CD4-positive, alpha-beta T cell treated with Interleukin-6 at 100 ng/mL for 8 hours (primary cell): ENCODE measurements at places on chromosomes 6 and 20.

- no peak for DNase-seq
Observed at GRCh38 chr20:59178983-59179595, 15.5 kb downstream of the ZNF831 start.

DNA sequence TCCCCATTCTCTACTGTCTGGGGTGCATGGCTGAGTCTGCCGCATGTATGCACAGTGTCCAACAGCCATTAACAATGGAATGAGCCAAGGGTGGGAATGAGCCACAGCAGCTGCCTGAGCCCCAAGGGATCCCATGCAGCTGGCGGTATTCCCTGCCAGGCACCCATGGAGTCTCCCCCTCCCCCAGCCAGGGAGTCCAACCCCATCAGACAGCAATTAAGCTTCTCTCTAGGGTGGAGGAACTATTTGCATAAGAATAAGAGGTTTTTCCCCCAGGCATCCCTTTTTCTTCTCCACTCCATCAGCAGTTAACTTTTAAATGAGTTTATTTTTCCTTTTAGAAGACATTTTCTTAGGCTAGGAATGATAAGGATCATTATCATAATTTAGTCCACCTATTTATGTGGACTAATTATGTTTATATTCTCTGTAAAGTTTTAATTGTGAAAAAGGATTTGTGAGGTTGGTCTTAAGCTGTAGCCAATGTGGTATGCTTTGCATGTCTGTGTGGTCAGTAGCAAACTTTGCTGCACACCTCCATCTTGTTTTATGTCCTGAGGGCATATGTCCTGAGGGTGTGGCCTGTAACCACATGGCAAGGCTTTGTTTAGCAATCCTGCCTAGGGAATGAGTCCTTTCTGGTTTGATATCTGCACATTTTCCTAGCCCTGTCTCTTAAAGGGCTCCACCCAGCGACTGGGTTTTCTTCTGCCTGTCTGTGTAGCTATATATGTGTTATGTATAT, 158.9 kb upstream of the OLIG3 start:
- no peak for DNase-seq

DNA sequence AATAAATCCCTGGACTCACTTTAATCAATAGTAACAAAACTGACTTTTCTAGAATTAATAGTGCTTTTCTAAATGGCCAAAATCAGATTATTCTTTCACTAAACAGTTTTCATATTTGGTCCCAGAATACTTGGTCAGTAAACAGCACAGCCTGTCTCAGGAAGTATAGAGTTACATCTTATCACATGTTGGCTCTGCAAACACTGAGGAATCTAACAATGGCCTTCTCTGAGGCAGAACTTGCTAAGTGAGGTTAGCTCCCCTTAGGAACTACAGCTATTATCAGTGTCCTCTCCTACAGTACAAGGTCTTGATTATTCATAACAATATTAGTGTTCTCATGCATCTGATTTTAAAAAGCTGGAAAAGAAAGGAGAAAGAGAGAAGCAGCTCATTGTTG, 1622.8 kb downstream of the HACE1 start:
- DNase-seq, result no peak

- DNase-seq, result no peak
Observed at GRCh38 chr6:146650799-146651481, 52.2 kb downstream of the ADGB start.

DNA sequence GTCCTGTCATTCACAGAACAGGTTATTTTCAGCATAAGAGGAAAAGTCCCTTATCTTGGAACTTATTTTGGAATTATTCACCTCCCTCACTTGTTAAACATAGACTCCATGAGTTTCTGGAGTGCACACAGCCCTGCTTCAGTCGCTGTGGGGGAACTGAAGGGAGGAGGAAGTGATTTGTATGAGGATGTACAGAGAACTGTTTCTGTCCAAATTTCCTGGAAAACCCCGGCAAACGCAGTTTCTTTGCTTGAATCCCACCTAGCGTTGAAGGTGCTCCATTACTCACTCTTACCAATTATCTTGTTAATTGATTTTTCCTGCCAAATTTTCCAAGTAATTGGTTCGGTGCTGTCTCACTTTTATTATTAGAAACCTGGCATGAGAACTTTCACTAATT, 78.0 kb upstream of the AGPAT4 start:
- no peak for DNase-seq

- DNase-seq, result no peak
Observed at GRCh38 chr6:111808493-111808892, 64.8 kb downstream of the FYN start.

- no peak for DNase-seq
Observed at GRCh38 chr6:163180874-163181541, 233.5 kb upstream of the QKI start.

GRCh38 chr6:107179004-107179403, 63.7 kb upstream of the BEND3 start:
- DNase-seq, result no peak

DNA sequence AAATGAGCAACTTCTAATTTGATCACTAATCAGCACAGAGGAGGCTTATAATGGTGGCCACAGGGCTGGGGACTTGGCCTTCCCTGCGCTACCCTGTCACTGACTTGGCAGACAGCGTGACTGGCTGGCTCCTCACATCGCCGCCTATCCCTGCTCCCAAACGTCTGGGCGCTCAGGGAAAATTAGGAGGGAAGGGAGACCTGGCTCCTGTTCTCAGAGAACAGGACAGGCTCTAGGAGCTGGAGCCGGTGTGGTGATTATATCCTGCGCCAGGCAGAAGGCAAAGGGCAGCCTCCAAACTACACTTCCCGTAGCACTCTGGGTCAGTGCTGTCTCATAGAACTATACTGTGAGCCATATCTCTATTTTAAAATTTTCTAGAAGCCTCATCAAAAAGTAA, 53.4 kb downstream of the VEGFA start:
- DNase-seq, result no peak

GRCh38 chr6:88725111-88725975, 238.1 kb downstream of the RNGTT start:
- DNase-seq, result no peak

DNA sequence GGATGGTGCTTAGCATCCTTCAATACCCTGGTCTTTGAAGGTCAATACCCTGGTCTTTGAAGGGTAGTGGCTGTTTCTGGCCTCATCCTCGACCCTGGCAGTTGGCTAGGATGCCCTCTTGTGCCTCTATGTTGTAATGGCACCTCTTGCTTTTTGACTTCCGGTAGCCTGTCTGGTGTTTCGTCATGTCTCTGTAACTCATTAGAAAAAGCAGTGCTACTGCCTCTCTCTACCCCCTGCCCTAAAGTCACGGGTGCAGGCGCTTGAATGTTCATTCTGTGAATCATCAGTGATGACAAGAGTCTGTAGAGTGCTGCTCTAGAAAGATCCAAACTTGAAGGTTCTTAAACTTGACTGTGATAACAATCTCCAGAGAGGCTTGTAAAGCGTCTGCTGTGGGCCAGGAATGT, 28.3 kb downstream of the RSPO4 start:
- peak; percentile 11 for DNase-seq

DNA sequence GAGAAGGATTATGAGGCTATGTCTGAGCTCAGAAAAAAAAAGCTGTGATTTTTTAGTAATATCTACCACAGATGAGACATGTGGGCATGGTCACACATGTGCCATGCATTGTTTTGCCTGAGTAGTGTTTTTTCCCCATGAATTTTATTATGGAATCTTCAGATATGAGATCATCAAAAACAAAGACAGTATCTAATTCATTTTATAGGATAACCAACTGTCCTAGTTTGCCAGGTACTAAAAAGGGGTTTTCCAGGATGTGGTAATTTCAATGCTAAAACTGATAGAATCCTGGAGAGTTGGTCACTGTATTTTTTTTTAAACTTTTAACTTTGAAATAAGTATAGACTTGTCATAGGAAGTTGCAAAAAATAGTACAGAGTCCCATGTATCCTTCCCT, 127.4 kb upstream of the MAP3K7 start:
- no peak for DNase-seq

- DNase-seq, result no peak
Observed at GRCh38 chr20:995170-995569, 6.9 kb downstream of the RSPO4 start.

GRCh38 chr6:111096246-111096645, 8.9 kb downstream of the SLC16A10 start:
- DNase-seq, result peak; percentile 65

- DNase-seq, result no peak
Observed at GRCh38 chr6:12024699-12025434, 12.8 kb downstream of the HIVEP1 start.

GRCh38 chr6:138795809-138796603, at the start of gene ECT2L:
ECT2L (plus strand) TSS chr6:138796087; CDS start chr6:138813275, 17,188 bp downstream.
- no peak for DNase-seq

GRCh38 chr6:36068586-36068985, 41.0 kb downstream of the MAPK14 start:
- DNase-seq, result no peak

DNA sequence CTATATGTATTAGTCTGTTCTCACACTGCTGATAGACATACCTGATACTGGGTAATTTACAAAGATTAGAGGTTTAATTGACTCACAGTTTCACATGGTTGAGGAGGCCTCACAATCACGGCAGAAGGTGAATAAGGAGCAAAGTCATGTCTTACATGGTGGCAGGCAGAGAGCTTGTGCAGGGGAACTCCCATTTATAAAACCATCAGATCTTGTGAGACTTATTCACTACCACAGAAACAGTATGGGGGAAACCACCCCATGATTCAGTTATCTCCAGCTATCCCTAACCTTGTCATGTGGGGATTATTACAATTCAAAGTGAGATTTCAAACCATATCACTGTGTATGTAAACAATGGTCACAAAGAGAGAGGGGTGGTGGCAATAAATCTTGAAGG, 6.6 kb downstream of the CST8 start:
- DNase-seq, result no peak

GRCh38 chr6:74734901-74735300, 471.0 kb downstream of the COL12A1 start:
- DNase-seq, result no peak

- no peak for DNase-seq
Observed at GRCh38 chr20:57043669-57044268, 222.7 kb downstream of the BMP7 start.

- DNase-seq, result no peak
Observed at GRCh38 chr20:21241406-21241805, 61.7 kb upstream of the XRN2 start.

- no peak for DNase-seq
Observed at GRCh38 chr20:3754276-3754630, 13.3 kb downstream of the ADISSP start.

DNA sequence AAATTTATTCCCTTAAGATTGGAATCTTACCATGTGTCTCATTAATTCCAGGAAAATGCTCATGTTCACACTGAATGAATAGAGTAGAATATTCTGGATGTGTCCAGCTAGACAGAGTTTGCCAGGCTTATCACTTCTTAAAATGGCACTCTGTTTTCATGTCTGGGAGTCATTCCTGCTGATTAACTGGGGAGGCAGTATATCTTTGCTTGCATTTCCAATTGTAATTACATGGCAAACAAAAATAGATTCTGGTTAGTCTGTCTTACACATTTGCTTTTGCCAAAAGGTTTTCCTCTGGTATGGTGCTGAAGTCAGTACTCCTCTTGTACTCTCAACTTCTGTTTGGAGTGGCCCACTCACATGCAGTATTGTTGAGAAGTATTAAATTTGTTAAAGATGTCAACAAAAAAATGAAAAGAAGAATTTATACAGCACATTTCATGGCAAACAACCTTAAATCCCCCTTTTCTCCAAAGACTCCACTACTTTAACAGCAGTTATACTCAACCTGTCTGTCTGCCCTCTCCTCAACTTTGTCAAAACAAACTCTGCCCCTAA, 70.2 kb downstream of the TENT5A start:
- DNase-seq, result no peak

- no peak for DNase-seq
Observed at GRCh38 chr6:80640176-80640575, 533.7 kb downstream of the BCKDHB start.

DNA sequence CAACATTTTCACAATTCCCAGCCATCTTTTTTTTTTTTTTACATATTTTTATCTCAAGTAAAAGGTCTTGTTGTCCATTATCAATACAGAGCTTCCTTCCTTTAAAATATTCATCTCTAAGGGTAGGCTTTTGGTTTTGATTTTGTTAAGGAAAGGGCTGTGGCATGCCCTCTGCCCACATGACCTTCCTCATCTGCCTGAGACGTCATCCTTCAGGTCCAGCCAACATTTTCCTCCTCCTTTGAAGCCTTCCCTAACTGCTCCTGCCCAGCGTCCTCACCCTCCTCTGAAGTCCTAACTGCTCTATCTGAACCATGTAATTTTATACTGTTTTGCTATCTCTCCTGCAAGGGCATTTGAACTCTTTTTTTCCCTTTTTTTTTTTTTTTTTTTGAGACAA, 73.9 kb upstream of the TGM3 start:
- DNase-seq, result no peak

GRCh38 chr6:85252085-85252484, 197.8 kb upstream of the NT5E start:
- DNase-seq, result no peak

DNA sequence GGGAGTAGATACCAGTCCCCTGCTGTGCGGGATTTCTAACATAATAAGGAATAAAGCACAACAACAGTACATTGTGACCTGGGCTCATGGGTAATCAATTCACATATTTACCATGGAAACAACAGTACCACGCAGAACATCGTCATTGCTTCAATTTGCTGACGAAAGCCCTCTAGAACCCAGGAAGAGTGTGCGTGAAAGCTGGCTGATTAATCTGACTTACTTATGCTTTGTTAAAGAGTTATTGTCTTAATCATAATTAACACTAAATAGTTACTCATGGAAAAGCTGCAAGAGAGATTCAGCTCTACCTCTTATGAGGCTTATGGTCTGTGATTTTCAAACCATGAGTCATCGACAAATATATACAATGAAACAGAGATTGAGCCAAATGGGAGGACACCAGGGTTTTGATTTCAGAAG, 644.3 kb upstream of the AGPAT4 start:
- no peak for DNase-seq

DNA sequence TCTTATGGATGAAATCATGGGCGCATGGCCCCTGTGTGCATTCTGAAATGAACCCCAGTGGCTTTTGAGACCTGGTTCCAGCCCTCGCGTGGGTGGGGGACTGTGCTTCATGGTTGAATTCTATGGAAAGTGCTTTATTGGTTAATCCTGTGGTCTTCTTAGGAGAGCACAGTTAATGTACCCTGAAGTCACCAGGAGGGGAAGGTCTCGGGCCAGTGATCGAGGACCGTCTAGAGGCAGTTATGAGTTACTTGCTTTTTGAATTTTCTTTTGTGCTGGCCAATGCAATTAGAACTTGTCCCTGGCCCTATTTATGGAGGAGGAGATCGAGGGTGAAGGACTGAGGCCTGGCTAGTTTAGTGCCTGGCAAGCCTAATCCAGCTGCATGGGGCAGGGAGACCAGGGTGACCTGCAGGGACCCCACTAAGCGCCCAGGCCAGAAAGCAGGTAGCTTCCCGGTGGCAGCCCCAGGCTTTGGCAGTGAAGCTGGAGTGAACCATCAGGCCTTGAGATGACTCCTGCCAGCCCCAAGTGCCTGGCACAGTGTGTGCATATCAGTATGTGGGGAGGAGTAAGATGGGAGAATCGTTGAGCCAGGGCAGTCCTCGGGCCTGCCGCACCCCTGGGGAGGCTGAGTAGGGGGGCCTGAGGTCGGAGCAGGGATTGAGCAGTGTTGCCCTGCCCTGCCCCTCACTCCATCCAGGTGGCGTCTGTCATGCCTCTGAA, 144.6 kb upstream of the RNF24 start:
- DNase-seq, result no peak

GRCh38 chr6:97697456-97697855, 414.4 kb upstream of the MMS22L start:
- DNase-seq, result no peak

- DNase-seq, result peak; percentile 80
Observed at GRCh38 chr20:47727170-47727880, 58.0 kb downstream of the SULF2 start.
